Stimulated activated CD4-positive, alpha-beta T cell treated with anti-CD3 and anti-CD28 coated beads, TNF-alpha, amount 100 ng/mL, for 1 hour (primary cell): ENCODE measurements at places on chromosomes 6 and 20.

- no peak for DNase-seq
These were observed 123.3 kb upstream of the NXT1 start for GRCh38 chr20:23227274-23227673.

- DNase-seq = no peak
These were observed 117.0 kb upstream of the MLIP start for GRCh38 chr6:53994201-53994600.

DNA sequence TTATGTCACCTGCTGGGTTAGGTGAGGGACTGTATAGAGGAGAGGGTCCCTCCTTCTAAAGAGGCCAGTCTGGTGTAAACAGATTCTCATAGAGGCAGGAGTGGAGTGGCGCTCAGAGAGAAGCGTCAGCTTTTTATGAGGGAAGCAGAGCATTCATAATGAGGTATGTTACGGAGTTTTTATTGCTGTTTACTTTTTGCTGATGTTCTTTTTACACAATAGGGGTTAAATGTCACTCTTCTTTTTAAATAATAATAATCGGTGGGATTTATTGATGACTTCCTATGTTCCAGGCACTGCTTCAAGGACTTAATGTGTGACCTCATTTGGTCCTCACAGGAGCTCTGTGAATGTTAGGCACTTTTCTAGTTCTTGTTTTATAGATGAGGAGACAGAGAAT lies 79.9 kb downstream of the L3MBTL3 start:
- no peak for DNase-seq

GRCh38 chr6:38612143-38612965 lies 27.4 kb downstream of the BTBD9 start:
- DNase-seq = no peak

DNA sequence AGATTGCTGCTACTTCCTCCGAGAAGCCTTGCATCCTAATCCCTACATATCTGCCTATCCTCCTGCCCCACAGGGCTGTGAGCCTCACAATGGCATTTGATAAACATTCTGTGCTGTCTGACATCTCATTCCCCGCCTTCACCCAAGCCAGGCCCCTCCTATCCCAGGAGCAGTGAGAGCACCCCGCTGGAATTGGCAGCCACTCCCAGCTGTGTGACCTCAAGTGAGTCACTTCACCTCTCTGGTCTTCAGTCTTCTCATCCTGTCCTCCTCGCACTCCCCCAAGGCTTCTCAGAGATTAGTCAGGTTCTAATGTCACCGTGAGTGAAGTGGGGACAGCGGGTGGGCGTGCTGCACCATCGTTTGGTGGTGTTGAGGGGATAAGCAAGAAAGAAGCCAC lies 81.7 kb downstream of the CDH22 start:
- DNase-seq = no peak

DNA sequence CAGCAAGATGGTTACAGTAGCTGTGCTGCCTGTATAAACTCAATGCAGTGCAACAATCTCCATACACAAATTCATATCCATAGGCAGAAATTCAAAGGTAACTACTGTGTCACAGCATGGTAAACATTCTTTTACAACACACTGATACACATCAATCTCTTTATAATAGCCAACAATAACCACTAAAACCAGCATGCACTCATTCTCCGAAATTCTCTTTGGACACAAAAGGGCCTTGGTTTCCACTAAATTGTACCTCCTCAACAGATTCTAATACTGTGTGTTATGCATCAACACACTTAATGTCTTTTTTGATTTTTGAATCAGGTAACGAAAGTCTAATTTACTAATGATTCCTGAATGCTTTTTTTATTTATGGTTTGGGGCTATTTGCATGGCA lies 1323.7 kb downstream of the GRIK2 start:
- DNase-seq = no peak
